ENCODE measurements at places on chromosomes 13 and 19.

DNA sequence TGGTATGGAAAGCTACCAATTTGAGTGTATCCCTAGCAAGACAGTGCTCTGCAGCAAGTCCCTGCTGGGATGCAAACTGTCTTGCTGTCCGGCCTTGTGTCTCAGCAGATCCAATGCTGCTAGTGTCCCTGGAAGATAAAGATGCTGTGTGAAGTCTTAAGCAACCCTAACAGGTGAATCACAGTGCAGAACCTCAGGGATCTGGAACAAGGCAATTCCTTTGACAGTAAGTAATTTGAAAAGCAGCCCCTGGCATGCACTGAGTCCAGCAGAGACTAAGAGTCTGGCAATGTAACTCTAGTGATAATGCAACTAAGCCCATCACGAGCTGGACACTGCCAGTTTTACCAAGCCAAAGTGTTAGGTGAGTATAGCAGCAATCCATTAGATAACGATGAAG lies 1.7 kb upstream of the UCHL3 start:
- DNase-seq: no peak

- no peak for DNase-seq
Observed at GRCh38 chr13:38577048-38577447, 109.8 kb upstream of the FREM2 start.

GRCh38 chr19:54457773-54458647 lies 5.6 kb downstream of the LENG9 start:
- DNase-seq: no peak

GRCh38 chr13:32047088-32047487 lies 15.5 kb downstream of the FRY start:
- DNase-seq: no peak

- DNase-seq: no peak
Observed at GRCh38 chr13:110396476-110396875, 89.4 kb downstream of the COL4A2 start.

DNA sequence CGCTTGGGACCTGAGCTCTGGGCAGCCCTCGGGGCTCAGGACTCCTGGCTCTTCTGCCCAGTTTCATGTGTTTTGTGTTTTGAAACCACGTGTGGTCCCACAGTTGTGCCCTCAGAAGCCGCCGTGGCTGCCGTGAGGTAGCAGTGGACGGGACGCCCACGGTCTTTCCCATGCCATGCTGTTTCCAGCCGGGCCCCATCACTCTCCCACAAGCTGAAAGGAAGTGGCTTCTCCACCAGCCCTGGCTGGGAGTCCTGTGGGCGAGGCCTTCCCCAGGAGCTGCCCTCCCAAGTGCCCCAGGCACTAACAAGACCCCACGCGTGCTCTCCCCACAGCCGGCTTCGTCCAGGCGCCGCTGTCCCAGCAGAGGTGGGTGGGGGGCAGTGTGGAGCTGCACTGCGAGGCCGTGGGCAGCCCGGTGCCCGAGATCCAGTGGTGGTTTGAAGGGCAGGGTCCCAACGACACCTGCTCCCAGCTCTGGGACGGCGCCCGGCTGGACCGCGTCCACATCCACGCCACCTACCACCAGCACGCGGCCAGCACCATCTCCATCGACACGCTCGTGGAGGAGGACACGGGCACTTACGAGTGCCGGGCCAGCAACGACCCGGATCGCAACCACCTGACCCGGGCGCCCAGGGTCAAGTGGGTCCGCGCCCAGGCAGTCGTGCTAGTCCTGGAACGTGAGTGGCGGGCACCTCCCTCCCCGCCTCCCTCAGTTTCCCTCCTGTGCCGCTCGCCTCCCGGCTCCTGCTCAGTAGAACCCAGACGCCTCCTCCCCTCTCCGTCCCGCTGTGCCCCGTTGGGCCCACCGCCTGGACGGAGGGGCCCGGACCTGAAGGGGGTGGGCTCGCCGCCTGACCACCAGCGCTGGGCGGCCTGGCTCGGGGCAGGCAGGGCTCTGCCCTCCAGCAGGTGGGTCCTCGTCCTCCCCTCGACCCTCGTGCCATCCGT lies 5.3 kb downstream of the BSG start:
- no peak for DNase-seq

DNA sequence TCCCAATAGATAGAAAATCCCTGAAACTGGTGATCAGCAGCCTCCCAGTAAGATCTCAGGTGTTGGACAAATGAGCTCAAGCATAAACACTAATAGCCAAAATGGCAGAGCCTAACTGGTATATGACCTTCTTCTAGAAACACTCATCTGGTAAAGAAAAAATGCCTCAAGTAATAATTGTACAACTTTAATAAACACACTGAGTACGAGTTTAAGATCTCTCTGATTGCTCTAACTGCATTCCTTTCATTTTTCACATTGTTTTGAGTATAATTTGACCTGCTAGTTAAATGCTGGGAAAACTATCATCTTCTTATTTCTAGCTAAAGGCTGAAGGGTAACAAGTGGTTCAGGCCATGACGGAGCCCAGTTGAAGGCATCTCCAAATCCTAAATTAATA lies 2009.5 kb upstream of the PCDH20 start:
- no peak for DNase-seq

GRCh38 chr13:77989281-77989680 lies 70.7 kb upstream of the EDNRB start:
- DNase-seq: no peak

- DNase-seq: no peak
Observed at GRCh38 chr13:47463726-47464125, 537.3 kb downstream of the SUCLA2 start.

- DNase-seq: no peak
Observed at GRCh38 chr19:38695317-38695683, 47.9 kb downstream of the ACTN4 start.

All from Ammon's horn (tissue), 1 donor.